ENCODE measurements at places on chromosomes 7 and 10. TPM values are rescaled to one million over a fixed set of nuclear protein-coding genes. Genes with fewer than 3 reads are reported as not detected.

Gene DUSP5
- 17.8 TPM for total RNA-seq

- no peak for DNase-seq
Observed at GRCh38 chr7:135260470-135260869, 26.8 kb downstream of the STRA8 start.

GRCh38 chr7:47422611-47423010 is 159.3 kb downstream of the TNS3 start:
- no peak for DNase-seq

Gene PILRA
- total RNA-seq = not detected

Gene PON1
- not detected for total RNA-seq

Gene TMEM184A
- not detected for total RNA-seq

Gene STX1A
- 10.9 TPM for total RNA-seq

- DNase-seq = no peak
Observed at GRCh38 chr7:100968031-100968430, 1.3 kb upstream of the MUC12 start.

DNA sequence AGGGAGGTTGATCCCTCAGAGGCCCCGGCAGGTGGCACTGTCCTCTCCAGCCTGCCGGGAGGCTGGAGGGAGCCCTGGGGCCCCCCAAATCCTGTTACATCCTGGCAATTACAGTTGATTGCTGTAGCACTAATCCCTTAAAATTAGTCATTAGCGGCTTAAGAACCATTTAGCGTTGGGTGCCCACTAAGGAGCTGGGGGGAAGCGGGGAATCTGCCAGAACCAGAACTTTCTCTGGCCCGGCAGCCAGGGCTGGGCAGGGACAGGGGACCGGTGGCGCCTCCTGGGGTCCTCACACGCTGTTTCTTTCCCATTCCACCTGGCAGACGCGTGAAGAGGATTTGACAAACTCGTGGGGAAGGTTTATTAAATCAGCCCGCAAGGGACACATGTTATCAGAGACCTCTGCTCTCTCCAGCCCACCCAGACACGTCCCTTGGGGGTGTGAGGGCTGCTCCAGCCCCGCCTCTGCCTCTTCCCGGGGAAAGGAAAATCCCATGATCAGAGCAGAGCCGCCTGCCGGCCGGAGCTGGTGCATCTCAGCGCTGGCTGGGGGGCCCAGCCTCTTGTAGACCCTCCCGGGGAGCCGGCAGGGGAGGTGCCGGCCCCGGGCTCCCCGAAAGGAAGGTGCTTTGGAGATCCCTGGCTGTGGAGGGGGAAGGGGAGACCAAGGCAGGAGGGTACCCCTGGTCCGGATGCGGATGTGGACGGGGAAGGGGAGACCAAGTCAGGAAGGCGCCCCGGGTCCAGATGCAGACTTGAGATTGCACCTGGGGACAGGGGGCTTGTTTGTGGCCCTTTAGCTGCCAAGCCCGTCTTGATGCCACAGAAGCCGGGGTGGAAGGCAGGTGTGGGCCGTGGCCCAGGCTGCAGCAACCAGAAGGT is 142.7 kb downstream of the ELFN1 start:
- DNase-seq = no peak

DNA sequence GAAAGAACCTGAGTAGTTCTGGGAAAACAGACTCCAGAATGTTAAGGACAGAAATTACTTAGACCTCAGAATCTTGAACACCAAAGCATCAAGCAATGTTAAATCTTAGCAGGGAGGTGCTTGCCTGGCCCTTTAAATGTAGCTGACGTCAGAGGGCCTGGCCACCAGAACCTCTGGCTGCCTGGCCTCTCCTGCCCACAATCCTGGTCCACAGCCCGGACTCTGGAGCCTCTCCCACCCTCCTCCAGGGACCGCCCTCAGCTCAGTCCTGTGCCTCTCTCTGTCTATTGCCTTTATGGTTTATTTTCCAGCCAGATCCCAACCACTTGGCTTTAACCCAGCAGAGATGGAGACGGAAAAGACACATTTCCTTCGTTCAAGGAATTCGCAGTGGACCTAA is 42.2 kb upstream of the EGR2 start:
- DNase-seq = peak; percentile 74

DNA sequence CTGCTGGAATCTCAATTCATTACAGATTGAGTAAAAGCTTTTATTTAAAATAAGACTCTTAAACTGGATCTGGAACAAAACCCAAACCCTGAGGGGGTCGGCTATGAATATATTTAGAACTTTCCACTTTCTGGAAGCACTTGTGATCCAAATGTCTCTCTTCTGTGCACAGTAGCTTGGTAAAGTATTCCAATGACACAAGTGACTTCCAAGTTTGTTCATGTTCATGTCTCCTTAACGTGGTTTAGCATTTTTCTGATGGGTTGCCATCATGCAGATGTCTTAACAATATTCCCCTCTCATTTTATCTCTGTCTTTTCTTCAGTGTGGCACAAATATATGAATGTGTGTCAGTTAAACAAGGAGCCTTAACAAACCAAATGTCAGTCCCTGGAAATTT is 191.9 kb upstream of the SORCS1 start:
- DNase-seq = no peak

DNA sequence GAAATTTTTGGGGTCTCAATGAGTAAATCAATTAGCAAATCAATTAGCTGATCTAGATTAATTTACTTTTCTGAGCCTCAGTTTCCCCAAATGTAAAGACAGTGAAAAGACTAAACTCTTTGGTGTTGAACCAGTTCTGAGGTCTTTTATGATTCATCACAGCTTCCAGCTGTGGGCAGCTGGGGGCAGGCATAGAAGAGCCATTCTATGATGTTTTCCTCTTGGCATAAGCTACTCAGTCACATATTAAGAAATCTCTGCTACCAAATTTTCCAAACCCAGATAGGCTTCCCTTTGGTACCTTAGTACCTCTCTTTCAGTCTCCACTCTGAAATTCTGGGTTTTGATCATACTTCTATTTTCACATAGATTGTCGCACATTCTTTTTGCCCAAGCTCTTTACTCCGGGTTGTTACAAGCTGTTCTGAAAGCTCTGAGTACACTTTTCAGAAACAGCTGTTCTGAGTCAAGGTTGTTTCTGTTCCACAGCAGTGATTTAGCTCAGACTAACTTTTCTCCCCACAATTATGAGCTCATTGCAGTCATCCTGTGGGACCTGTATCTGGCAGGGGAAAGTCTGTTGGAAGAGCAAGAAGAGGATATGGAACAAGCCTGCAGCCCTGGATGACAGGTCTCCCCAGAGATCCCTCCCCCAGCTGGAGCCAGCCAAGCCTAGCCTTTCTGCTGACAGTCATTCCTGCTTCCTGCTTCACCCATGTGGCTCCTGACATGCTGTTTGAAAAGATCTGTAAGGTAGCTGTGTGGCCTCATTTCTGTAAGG is 599.6 kb upstream of the GHITM start:
- no peak for DNase-seq

Gene CFTR
- total RNA-seq = not detected

GRCh38 chr10:22346096-22346661 is 883 bp downstream of the SPAG6 start:
- DNase-seq = no peak

- DNase-seq = no peak
Observed at GRCh38 chr7:158107806-158108205, 479.8 kb downstream of the PTPRN2 start.

DNA sequence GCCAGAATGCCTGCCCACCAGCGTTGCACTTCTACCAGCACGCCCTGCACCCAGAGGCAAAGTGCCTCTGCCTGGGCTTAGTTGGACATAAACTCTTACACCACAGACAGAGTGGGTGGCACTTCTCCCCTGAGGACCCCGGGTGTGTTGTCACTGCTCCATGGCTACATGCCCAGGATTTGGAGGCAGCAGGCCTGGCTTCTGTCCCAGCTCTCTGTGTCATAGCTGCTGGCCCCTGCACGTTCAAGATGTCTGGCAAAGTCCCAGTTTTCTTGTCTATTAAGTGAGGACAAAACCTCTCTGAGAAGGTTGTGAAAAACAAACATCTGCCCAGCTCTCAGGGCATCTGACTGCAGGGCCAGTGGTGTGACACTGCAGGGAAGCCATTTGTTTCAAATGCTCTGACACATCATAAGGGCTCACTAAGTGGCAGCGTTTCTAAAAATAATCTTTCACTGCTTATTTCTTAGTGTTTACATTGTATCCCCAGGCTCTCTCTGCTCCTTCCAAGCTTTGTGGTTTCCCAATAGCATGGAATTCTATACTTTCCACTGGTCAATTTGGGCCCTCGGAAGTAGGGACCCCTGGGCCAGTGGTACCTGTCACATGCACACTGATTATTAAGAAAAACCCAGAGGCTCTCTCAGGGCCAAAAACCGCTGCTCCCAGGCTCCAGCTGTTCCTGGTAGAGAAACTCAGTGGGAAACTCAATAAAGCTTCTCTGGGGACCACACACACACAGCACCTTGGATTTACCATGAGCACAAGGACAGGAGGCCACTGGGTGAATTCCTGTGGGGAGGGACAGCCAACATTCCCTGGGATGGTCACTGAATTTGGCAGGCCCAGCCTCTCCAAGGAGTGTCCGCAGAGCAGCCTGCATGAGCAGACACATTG is 86.2 kb upstream of the ANLN start:
- DNase-seq = peak; percentile 100

- DNase-seq = no peak
Observed at GRCh38 chr7:1597066-1597760, 27.4 kb upstream of the PSMG3 start.

DNA sequence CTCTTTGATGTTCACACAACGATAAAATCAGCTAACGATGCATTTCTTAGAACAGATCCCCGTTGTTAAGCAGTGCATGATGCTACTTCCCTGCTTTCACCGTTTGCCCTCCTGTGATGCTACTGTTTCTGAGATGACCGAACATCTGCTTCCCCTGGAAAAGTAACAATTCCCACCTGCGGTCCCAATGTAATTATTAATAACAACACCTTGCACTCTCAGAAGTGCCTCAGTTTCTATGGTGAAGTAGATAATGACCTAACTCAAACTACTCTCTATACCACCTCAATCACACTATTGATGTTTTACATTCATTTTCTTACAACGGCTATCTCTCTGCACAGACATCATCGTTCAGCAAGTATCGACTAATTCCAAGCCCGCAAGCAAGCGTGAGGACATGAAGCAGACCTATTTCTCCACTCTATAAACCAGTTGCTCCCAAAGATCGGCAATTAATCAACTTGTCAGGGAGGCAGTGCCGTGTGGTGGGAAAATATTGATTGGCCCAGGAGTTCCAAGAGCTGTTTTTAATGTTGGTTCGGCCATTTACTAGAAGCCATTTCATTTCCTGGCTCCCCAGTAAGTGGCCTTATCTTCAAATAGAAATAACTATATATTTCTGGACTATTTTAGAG is 42.7 kb downstream of the FAM107B start:
- DNase-seq = no peak

Gene EN2
- total RNA-seq = not detected

Measured in GM23248 (cell line).